ENCODE measurements at places on chromosomes 4 and X. TPM values are rescaled to one million over a fixed set of nuclear protein-coding genes. Genes with fewer than 3 reads are reported as not detected.

DNA sequence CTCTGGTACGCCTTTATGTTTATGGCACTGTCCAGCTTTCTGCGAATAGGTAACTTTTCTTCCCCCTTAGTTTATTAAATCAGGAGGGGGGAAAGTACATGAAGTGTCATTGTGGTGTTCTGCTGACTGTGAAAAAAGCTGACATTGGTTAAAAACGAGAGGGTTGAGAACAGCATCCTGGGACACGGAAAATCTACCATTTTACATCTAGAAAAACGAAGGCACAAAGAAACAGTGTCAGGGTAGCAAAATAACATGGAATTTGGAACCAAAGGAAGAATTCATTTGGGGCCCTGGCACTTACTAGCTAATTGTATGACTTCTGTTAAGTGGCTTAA, 1.2 kb upstream of the AMOT start:
- no peak for DNase-seq

The SPATA4 gene
- not detected for polyA plus RNA-seq

GRCh38 chrX:11765449-11765848, 7.4 kb downstream of the MSL3 start:
- DNase-seq: no peak

GRCh38 chr4:62199291-62199810, 999.2 kb downstream of the ADGRL3 start:
- DNase-seq: no peak

- no peak for DNase-seq
Observed at GRCh38 chrX:140050906-140051305, 85.6 kb upstream of the CXorf66 start.

GRCh38 chr4:89497517-89498308, 190.1 kb upstream of the GPRIN3 start:
- DNase-seq: no peak

- DNase-seq: no peak
Observed at GRCh38 chr4:9903317-9903716, 118.0 kb downstream of the SLC2A9 start.

DNA sequence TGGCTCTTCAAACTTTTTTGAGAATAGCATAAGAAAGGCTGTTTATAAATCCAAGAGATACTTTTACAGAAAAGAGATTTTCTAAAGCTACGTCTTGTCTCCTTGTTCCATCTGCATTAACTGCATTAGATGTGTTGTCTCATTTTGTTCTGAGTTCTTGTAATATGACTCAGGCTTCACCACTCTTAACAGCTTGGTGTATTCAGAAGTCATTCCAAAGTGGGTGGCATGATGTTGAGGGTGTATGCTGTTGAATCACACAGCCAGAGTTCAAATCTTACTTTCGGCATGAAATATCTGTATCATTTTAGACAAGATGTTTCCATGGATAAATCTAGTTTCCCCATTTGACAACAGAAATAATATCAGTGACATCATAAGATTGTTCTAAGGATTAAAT, 30.1 kb downstream of the SYTL5 start:
- no peak for DNase-seq

DNA sequence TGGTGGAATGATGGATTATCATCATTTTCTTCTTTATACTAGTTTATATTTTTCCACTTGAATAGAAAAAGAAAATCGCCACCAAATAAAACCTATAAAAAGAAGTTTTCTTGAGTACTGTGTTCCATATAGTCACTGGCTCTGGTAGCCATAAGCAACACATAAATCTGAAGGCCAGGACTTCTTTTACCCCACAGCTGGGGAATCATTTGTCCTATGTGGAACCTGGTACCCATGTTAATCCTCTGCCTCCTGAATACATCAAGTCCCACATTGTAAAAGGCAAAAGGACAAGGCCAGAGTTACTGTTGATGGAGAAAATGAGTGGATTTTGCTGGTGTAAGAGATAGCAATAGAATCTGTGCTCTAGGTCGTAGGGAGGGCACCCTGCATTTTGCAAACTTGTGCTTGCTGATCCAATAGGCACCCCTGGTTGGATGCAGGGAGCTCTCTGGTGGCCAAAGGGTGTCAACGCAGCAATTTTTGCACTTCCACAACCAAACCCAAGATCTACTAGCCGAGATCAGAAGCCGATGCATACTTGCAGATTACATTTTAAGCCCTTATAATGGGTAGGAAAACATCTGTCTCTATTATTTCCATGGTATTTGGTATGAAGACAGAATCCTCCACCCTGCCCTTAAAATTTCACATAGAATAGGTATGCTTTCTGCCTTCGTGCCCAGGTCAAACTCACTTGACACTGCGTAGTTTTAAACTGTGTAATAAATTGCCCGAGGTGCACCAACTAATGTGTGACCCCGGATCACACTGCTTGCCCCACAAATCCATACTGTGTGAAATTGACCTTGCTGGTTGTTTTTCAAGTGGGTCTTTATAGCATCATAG, 146.2 kb upstream of the SCML1 start:
- peak; percentile 3 for DNase-seq

GRCh38 chrX:56429581-56429980, 133.8 kb upstream of the UBQLN2 start:
- DNase-seq: no peak

DNA sequence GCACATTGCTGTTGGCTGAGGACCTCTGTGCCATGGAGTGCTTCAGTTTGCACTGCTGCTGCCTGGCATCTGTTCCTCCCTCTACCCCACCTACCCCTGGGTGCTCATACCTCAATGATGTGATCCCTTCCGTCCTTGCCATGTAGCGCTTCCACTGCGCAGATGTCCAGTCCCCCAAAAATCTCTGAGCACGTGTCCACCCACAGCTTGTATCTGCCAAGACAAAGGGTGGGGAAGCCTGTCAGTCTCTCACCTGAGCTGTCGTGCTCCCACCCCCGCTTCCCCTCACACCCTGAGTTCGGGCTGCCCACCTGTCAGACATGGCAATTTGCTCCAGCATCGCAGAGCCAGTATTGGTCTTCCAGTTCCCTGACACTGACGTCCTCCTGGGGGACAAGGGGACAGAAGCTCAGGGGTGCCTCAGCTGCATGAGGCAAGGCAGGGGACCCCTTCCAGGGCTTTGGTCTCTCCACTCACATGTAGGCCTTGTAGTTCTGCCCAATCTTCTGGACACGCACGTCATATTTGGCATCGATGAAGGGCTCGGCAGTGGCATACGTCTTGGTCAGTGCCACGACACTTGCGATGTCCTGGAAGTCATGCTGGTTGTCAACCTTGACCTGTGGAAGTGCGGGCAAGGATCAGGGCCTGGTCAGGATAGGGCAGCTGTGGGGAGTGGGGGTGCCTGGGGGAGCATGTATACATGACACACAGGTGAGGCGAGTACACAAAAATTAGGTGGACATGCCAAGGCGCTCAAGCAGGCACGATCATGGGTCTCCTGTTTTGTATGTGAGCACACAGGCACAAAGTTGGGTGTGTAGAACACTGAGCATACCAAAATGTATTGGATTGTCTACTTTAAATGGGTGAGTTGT, 6.0 kb upstream of the TIMP1 start:
- no peak for DNase-seq
